ENCODE measurements at places on chromosomes 7 and 10.

- DNase-seq, result no peak
Measured at GRCh38 chr7:157312941-157313340, 23.9 kb upstream of the DNAJB6 start.

GRCh38 chr7:36391436-36392198 is 2.0 kb downstream of the ANLN start:
- no peak for DNase-seq

GRCh38 chr7:143385891-143386781 is 5.0 kb downstream of the ZYX start:
- no peak for DNase-seq

- DNase-seq, result no peak
Measured at GRCh38 chr7:26709210-26709990, 155.0 kb downstream of the SKAP2 start.

GRCh38 chr7:25427721-25428120 is 199.4 kb upstream of the NPVF start:
- DNase-seq, result no peak

DNA sequence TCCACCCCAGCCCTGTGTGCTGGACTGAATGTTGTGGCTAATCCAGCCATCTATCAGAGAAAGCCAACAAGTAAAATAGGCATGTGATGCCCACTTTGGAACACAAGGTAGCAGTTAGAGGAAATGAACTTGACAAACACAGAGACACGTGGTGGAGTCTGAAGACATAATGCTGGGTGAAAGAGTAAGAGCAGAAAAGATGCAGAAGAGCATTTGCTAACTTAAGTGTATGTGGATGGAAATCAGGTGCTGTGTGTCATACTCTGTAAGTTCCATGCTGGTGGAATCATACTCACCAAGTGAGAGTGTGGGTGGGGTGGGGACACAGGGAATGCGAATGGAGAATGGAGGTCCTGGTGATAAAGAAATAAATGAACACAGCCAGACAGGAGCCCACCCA is 22.8 kb downstream of the WDFY4 start:
- DNase-seq, result no peak

DNA sequence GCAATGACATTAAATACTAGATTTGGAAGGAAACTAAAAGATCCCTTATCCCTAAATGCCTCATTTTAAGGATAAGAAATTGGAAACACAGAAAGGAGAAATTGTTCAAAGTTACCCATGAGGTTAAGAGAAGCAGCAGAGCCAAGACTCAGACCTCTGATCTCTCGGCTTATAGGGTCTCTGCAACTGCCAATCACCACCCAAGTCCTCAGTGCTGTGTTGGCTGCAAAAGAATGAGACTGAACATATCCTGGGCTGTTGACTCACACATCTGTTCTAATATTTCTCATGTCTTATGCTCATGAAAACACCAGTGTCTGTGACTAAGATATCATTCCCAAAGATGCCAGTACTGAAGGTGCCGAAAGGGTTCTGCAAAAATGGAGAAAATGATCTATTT is 153.3 kb downstream of the XPNPEP1 start:
- DNase-seq, result no peak

DNA sequence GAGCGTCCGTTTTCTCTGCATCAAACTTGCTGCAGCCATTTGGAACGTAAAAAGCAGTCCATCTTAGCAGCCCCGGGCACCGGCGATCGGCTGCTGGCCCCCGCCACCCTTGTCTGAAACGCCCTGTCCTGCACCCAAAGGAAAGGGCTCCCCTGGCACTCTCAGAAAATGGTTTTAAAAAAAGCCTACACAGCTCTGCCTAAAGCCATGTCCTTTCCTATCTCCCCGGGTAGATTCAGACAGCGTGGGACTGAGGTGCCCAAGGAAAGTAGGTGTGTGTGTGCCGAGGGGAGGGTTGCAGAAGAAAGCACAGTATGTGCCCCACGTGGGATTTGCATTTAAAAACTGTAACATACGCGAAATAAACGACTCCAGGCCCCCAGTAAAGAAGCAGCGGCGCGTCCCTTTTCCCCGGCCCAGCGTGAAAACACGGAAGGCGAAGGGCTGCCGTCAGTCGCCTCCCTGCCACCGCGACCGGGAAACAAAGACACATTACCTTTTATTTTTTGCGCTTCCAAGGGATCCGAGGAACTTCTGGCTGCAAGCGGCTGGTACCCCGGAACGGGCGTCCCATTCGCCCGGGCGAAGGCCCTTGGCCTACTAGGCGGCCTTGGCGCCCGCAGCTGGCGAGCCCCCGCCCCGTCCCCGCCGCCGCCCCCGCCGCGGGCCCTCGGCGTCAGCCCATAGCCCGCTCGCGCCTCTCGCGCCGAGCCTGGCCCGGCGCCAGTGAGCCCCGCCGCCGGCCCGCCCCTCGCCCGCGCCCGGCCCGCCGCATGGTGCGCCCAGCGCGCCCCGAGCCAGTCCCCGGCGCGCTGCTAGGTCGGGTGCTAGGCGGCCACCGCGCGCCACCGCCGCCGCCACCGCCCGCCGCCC is 304.6 kb downstream of the PRPF18 start:
- DNase-seq, result peak; percentile 18

Data from HTR-8/SVneo (cell line).